ENCODE measurements at places on chromosomes 3 and 15.

GRCh38 chr3:153026026-153026425 is 136.0 kb upstream of the RAP2B start:
- peak; percentile 36 for DNase-seq

- DNase-seq = no peak
Measured at GRCh38 chr15:28094732-28095521, 4.2 kb downstream of the OCA2 start.

DNA sequence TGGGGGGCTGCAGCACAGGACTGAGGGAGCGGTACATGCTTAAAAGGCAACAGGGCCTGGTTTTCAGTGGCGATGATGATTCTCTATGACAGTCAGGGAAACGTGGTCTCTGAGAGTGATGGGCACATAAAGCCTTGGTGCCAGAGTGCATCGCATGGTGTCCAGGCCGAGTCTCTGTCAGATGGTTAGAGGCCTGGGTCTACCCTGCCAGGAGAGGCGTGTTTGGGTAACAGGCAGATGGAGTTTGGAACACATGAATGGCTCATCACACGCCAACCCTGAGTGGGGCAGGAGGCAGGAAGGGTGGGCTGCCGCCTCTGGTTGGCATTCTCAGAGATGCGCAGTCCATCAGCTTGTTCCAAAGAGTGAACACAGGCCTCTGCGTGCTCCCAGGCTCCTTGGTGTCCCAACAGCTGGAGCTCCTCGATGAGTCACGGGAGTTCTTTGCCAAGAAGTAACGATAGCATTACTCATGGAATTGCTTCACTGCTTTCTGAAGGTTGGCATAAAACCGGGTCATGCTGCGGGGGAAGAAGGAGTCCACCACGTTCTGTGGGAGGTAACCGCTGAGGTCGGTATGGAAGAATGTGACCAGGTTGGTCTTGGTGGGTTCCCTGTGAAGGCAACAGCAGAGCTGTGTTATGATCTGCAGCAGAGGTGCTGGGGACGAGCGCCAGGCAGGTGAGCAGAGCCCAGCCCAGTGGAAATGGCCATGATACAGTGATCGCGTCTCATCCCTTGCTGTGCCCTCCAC is 11.0 kb downstream of the STARD5 start:
- DNase-seq = peak; percentile 97

DNA sequence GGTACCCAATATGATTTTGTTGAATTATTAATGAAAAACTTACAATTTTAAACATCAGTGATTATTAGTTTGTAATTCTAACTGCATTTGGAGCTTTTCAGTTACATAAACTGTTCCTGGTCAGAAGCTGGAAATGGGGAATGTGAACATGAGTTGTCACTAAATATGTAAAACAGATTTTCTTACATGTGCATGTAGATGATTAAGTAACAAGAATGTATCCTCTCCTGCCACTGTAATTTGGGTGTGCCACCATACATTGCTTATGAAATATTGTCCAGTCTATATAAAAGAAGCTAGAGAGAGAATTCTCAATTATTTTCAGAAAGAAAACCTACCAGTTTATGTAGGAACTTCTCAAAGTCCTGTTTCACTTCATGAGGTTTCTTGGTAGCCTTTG is 91.6 kb upstream of the FGF7 start:
- DNase-seq = no peak

- peak; percentile 53 for DNase-seq
Measured at GRCh38 chr3:87350367-87351199, 74.2 kb upstream of the POU1F1 start.

GRCh38 chr15:85733416-85733815 is 61.3 kb downstream of the KLHL25 start:
- no peak for DNase-seq

- peak; percentile 8 for DNase-seq
Measured at GRCh38 chr3:143329567-143330211, 210.1 kb downstream of the CHST2 start.

- peak; percentile 61 for DNase-seq
Measured at GRCh38 chr15:71060983-71061382, 54.3 kb upstream of the THSD4 start.

DNA sequence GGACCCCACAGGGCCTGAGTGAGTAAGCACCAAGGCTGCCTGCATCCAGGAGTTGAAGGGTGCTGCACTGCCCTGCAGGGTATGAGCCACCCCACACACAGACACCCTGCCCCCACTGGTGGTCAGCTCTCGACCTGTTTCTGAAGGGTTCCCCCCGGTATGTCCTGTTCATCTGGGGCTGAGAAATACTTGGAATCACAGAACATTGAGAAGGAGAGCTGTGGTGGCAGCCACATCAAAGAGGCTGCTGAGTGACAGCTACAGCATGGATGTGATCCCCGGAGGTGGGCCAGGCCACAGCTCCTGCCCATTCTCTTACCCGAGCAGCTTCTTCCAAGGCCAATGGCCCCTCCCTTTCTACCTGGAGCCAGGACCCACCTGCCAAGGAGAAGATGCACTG is 66.4 kb upstream of the PLXNA1 start:
- DNase-seq = no peak

DNA sequence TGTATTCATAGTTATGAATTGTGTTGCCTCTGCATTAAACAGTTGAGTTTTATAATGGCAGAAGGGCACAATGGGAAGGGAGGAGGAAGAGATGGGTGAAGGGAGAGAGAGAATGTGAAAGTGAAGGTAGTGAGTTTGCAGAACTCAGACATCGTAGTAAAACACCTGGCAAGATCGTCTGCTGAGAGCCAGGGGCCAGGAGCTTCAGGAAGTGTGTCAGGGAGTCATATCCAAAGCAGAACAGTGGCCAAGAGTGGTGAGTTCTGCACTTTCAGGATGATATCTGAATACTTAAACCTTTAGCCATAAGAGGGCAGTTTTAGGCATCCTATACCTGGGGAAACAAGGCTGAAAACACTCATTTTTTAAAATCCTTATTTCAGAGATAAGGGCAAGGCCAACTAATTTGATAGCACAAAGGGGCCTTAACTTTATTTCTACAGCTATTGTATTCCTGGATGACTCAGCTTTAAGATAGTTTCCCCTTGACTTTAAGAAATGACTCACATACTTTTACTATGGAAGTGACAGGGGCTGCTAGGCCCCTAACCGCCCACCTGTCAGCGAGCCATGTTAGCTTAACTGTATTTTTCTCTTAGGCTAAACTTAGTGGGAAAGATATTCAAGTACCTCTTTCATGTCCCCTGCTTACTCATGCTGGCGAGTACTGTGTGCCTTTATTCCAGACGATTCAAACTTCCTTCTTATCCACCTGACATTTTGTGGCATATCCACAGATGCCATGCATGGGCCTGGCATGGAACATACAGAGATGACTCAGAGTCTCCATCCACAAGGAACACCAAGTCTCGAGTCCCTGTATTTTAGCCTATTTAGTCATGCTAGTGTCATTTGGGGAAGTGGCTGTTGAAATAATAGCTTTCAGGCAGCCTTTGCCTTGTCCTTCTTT is 53.9 kb downstream of the RLBP1 start:
- DNase-seq = peak; percentile 51

GRCh38 chr3:69020424-69020823 is 6.9 kb upstream of the EOGT start:
- DNase-seq = no peak

GRCh38 chr15:25236861-25237155 is 202.0 kb downstream of the UBE3A start:
- no peak for DNase-seq

DNA sequence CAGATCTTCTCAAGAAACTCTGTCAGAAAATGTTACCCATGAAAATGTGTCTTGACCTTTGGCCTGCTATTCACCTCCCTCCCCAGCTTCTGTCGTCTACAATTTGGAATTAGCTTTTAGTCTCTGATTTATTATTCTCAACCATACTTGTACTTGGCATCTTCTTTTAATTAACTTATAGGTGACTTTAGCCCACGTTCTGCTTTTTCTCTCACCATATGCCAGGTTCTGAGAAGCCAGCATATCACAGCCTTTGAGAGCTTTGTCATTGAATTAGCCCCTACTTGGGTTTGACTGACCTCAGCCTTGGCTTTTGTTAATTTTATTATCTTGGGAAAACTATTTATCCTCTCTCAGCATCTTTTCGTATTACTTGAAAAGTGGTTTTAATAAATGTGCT is 355.9 kb downstream of the OXSM start:
- DNase-seq = no peak

- DNase-seq = no peak
Measured at GRCh38 chr3:64363842-64364241, 138.6 kb upstream of the PRICKLE2 start.

GRCh38 chr3:184596886-184597575 is 35.4 kb downstream of the EPHB3 start:
- DNase-seq = no peak

GRCh38 chr15:57079931-57080620 is 161.6 kb downstream of the TCF12 start:
- DNase-seq = no peak

Measured in fibroblast of skin of right quadriceps (primary cell).